ENCODE measurements at places on chromosomes 13 and 19.

- no peak for DNase-seq
These were observed 10.1 kb downstream of the PRR36 start for GRCh38 chr19:7863971-7864689.

DNA sequence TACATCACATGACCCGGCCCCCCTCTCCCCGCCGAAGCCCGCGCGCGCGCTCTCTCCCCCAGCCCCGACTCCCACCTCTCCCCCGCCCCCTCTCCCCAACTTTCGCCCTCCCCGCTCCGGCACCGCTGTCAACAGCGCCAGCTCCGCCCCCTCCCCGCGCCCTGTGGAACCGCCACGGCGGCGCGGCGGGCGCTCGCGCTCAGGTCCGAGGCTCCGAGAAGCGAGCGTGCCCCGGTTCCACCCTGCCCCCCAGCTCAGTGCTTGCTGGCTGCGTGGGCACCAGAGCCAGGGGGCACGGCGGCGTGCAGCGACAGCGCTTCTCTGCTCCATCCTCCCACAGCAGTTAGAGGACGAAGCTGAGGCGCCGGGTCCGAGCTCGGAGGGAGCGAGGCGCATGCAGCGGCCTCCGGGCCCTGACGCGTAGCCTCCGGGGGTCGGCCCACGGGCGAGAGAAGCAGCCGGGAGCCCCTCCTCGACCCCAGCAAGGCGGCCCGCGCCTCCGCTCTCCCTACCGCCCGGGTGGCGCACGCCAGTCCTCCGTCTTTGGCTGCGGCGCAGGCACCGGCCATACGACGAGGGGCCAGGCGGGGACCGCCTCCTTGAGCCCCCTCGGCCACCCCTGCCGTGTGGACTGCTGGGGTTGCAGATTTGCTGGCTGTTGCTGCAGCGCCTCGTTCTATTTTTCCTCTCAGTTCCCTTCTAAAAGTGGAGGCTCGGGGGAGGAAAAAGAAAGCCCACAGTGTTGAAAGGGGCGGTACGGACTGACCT is 109.5 kb downstream of the KCNRG start:
- peak; percentile 38 for DNase-seq

GRCh38 chr13:28409648-28410047 is 85.3 kb downstream of the FLT1 start:
- DNase-seq, result no peak

GRCh38 chr13:78215458-78216108 is 297.0 kb upstream of the EDNRB start:
- DNase-seq, result no peak

DNA sequence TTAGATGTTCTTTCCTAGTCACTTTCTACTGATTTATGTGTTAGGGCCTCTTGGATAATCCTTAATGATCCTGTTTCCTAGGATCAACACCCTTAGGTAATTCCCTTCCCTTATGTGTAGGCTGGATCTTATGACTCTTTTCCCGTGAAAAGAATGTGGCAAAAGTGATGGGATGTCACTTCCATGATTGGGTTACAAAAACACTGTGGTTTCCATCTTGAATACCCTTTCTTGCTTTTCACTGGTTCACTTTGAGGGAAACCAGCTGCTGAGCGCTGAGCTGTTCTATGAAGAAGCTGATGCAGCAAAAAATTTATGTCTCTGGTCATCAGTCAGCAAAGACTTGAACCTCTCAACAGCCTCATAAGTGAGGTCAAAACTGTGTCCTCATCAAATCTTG is 609.4 kb downstream of the OLFM4 start:
- no peak for DNase-seq

DNA sequence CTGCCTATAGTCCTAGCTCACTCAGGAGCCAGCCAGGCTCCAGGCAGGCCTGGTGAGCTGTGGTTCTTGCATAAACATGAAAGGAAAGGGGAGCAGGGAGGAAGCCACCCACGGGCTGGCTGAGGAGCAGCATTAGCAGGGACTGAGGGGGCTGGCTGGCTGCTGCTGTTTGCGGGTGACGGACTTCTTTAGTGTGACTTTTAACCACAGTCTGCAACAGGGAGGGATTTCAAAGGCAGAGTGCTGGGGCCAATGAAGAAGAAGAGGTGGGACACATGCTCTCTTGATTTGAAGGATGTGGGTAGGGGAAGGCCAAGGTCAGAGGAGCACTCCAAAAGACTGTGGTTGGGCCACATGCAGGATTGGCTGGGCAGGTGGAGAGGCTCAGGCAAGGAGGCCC is 223.0 kb downstream of the DNAJC15 start:
- DNase-seq, result no peak

- peak; percentile 56 for DNase-seq
These were observed 29.8 kb downstream of the RAB20 start for GRCh38 chr13:110531671-110532083.

DNA sequence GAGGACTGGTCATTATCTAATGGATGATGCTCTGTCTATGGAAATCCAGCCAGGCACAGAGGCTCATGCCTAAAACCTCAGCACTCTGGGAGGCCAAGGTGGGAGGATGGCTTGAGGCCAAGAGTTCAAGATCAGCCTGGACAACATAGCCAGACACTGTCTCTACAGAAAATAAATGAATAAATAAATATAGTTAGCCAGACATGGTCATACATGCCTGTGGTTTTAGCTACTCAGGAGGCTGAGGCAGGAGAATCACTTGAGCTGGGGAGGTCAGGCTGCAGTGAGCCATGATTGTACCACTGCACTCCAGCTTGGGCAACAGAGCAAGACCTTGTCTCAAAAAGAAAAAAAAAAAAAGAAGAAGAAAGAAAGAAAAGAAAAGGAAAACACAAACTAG is 234.7 kb downstream of the TSHZ3 start:
- no peak for DNase-seq

- DNase-seq, result no peak
These were observed 1.4 kb upstream of the ICAM4 start for GRCh38 chr19:10285393-10285792.

GRCh38 chr13:29125934-29126424 is 305.8 kb downstream of the MTUS2 start:
- no peak for DNase-seq

DNA sequence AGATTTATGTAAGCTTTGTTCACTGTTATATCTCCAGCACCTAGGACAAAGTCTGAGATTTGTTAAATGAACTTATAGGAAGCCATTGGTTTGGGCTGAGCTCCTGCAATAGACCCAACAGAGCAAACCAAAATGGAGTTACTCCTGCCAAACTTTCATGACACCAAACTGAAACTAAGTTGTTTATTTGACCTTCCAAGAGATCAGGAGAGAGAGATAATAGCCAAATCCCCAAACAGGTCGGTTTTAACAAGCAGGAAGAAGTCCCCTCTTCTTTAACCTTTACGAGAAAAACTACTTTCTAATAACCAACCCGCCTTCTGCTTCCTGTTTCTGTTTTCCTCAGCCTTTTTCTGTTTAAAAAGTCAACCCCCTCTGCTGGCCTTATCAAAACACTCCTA is 54.9 kb upstream of the ATP12A start:
- no peak for DNase-seq

- no peak for DNase-seq
These were observed 31.8 kb upstream of the PSG9 start for GRCh38 chr19:43300876-43301765.

GRCh38 chr13:93318534-93319254 is 92.1 kb downstream of the GPC6 start:
- DNase-seq, result no peak

All from pons (tissue), 1 donor.